Stimulated activated CD8-positive, alpha-beta memory T cell treated with anti-CD3 and anti-CD28 coated beads, Interleukin-4, amount 100 ng/mL, for 1 hour (primary cell): ENCODE measurements at places on chromosomes 12 and 14.

GRCh38 chr14:68822132-68822651, 29.3 kb upstream of the ZFP36L1 start:
- no peak for DNase-seq

- DNase-seq = no peak
Measured at GRCh38 chr14:73007835-73008234, 19.1 kb downstream of the ZFYVE1 start.

GRCh38 chr12:96495155-96495554, 5.8 kb downstream of the CFAP54 start:
- no peak for DNase-seq

DNA sequence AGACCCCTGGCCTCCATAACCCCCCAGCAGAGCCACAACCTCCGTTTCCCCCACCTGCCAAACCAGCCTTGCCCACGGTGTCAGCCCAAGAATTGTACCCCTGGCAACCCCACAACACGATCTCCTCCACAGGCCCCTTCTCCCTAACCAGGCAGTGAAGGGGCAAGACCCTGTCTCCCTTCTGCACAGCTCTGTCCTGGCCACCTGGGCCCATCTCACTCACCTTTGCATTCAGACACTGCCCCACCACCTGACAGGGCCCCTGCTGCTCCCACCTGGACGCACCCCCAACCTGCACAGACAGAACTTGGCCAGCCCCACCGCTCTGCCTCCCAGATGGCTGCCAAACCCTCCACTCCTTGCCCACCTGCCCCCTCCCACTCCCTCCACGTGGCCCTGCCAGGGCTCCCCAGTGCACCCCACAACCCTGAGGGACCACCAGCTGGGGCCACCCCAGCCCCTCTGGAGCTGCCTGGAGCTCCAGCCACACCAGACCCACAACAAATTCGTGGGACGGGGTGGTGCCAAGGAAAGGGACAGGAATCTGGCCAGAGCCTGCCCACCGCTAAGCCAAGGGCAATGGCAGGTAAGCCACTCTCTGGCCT, 11.8 kb downstream of the AHNAK2 start:
- DNase-seq = no peak

GRCh38 chr14:96497087-96497486, 5.1 kb upstream of the PAPOLA start:
- DNase-seq = no peak

GRCh38 chr12:109192358-109192757, 76.0 kb downstream of the ACACB start:
- DNase-seq = no peak

DNA sequence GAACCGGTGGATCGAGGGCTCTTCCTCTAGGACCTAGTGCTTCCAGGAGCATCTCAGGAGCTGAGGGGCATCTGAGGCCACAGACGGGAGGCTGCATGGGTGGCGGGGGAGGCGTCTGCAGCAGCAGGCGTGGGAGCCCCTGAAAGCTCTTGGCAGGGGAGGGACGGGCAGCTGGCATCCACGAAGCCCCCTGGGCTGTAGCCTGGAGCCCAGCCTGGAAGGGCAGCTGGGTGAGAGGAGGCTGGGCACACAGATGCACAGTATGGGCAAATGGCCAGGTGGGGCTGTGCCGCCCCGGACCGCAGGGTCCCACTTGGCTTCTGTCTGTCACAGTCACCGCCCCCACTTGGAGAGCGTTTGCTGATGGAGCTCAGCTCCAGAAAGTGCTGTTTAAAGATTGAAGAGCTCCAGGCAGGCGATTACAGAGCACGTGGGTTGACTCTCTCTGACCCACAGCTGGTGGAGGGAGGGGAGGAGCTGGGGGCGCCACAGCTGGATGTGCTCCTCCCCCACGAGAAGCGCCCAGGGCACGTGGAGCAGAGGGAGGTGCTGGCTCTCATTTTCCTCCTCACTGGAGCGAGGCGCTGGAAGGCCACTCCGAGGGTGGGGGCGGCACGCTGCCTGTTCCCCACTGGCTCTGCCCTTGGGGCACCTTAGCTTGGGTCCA, 155.0 kb upstream of the C14orf180 start:
- DNase-seq = no peak

DNA sequence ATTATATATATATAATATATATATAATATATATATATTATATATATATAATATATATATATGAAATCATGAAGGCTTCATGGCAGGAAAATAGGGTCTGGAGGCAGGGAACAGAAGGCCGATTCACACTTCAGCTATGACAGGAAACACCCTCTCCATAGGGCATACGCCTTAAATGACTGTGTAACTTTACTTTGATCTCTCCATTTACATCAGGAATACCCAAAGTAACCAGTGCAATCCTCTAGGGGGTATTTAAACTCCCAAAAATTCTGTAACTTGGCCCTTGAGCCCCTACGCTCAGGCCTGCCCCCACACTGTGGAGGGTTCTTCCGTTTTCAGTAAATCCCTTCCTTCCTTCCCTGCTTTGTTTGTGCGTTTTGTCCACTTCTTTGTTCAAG, 40.4 kb upstream of the PPP2R5C start:
- DNase-seq = no peak

GRCh38 chr12:131258398-131258797, 304.7 kb downstream of the ADGRD1 start:
- DNase-seq = no peak

DNA sequence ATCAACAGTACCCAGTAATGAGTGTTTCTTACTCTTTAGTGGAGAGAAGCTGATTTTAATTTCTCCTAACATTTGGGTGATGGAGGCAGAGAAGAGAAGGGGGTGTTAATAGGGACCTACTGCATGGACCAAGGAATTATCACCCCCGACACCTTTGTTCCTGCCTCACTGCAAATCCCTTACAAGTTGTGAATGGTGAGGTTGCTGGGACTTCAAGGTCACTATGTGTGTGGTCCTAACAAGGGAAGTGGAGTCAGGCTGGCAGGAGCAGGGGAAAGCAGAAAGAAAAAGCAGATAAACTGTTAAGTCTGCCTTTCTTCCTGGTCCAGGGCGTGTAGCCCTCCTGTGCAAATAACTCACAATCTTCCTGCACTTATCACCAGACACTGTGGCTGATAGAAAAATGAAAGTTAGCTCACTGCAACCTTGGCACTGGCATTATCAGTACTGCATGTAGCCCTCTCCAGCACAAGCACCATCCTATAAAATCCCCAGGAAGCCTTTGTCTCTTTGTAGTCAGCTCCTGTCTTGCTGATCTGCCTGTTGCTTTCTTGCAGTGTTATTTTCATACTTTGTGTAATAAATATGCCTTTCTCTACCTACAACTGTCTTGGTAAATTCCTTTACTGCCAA, 112.3 kb upstream of the DNM1L start:
- no peak for DNase-seq

- peak; percentile 47 for DNase-seq
Measured at GRCh38 chr14:34714320-34715126, at the start of gene CFL2. Gene CFL2 (minus strand): TSS chr14:34714593. CDS start chr14:34714540, 53 bp downstream.

- DNase-seq = no peak
Measured at GRCh38 chr12:52795694-52796428, at the start of gene KRT3. Gene KRT3 (minus strand): TSS chr12:52796117. CDS start chr12:52796042, 75 bp downstream.

- no peak for DNase-seq
Measured at GRCh38 chr14:105128059-105128458, 40.5 kb downstream of the JAG2 start.

DNA sequence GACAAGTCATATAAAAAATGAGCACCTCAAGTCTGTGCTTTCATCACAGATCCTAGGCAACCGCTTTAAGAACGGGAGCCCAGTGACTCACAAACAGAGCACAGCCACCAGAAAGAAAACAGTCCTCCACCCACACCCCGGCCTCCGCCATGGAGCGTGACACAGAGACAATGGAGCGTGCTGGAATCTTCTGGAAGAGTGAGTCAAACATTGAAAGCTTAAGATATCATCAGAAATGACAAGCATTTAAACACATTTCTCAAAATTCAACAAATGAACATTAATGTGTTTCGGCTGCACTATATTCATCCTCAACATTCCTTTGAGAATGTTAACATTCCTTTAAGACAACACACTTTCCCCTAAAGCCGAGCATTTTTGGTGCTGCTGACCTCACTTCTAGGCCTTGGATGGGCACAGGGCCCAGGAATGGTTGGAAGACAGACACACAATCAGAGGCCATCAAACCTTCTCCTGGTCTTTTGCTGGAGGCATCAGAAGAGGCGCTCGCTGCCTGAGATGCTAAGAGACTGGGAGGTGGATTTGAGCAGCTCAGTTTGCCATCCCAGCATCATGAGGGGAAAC, 23.6 kb upstream of the TMEM132D start:
- DNase-seq = no peak

GRCh38 chr14:57634335-57634734, 140.7 kb upstream of the CCDC198 start:
- no peak for DNase-seq

GRCh38 chr12:57584690-57585089, 6.3 kb upstream of the PIP4K2C start:
- DNase-seq = no peak

DNA sequence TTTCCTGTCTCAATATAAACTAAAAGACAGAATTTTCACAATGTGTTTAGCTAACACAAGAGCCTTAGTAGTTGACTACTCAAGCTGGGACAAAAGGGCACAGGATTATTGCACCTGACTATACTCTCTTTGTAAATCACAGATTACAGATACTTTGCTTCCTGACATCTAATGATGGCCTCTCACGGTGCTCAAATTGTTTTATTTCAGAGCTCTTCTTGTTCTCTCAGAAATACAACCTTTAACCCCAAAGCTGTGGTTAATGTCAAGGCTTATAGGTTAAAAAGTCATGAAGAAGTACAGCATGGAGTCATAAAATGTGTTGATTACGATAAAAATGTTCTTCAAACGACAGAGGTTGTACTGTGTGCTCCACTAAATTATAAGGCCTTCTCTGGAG, 89.9 kb upstream of the CPNE8 start:
- no peak for DNase-seq

DNA sequence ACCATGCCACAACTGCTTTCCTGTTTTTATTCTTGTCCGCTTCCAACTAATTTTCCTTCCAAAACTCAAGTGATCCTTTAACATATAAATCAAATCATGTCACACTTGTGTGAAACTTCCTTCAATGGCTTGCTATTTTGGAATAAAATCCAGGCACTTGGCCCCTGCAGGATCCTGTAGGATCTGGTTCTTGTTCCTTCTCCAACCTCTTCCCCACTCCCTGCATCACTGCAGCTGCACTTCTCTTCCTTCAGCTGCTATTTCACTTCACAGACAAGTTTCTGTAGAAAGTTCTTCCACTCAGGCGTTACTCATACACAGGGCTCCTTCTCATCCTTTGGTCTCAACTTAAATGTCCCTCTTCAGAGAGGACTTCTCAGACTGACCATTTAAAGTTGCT, 239.7 kb upstream of the BTG1 start:
- DNase-seq = no peak

GRCh38 chr12:77667101-77667500, 163.6 kb upstream of the NAV3 start:
- no peak for DNase-seq

GRCh38 chr12:123801573-123802178, 39.6 kb downstream of the DNAH10 start:
- DNase-seq = no peak

DNA sequence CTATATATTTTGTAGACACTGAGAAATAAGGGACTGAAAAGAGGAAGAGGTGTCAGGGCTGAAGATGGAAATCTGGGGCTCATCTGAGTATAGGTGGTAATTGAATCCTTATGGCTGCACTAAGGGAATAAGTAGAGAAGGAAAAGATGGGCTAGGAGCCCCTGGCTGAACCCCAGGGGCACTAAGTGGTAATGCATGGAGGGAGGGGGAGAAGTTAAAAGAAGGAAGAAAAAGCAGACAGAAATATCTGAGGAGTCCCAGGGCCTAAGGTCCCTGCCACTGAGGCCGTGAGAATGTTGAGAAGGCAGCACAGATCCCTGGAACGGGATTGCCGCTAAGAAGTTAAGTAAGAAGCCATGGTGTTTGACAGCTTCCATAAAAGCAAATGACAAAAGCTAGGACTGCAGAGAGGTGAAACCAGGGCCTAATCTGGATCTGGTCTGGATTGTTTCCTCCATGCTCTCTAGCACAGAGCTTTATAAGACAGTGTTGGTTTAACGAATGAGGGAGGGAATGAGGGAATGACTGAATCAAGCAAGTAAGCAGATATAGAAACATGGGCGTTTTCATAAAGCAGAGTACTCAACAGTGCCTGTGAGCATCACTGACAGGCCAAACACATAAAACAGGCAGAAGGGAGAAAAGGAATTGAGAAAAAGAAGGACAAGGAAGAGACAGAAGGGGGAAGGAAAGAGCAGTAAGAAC, 92.9 kb downstream of the HMGA2 start:
- DNase-seq = no peak
